Heart left ventricle (tissue), 16 donors: ENCODE measurements at places on chromosomes 16 and 17. TPM values are rescaled to one million over a fixed set of nuclear protein-coding genes. Genes with fewer than 3 reads are reported as not detected.

APOBR gene
- total RNA-seq: 0.29 TPM

TPPP3 gene
- 10.3 TPM for total RNA-seq

MYCBPAP gene
- 0.50 TPM for total RNA-seq

PARD6A gene
- 1.7 TPM for total RNA-seq

NKD1 gene
- 0.77 TPM for total RNA-seq

FBXO39 gene
- total RNA-seq: not detected

SLC13A5 gene
- total RNA-seq: not detected

TP53TG3B gene
- total RNA-seq: not detected

KRTAP9-2 gene
- not detected for total RNA-seq

RAMP2 gene
- total RNA-seq: 54.8 TPM

EFCAB5 gene
- not detected for total RNA-seq

KRT28 gene
- not detected for total RNA-seq

ST6GALNAC1 gene
- total RNA-seq: 3.2 TPM

SPNS2 gene
- 10.4 TPM for total RNA-seq

SRP68 gene
- 54.0 TPM for total RNA-seq

ARRB2 gene
- total RNA-seq: 19.1 TPM

CTRB1 gene
- 3.0 TPM for total RNA-seq

CASKIN2 gene
- total RNA-seq: 51.2 TPM

CSH2 gene
- total RNA-seq: not detected

PMP22 gene
- total RNA-seq: 133 TPM

SEZ6L2 gene
- 8.9 TPM for total RNA-seq

ZG16 gene
- total RNA-seq: not detected

COTL1 gene
- 8.3 TPM for total RNA-seq

TMC5 gene
- total RNA-seq: not detected

MT1M gene
- total RNA-seq: 7.8 TPM

TBC1D3G gene
- total RNA-seq: not detected

CIITA gene
- 4.6 TPM for total RNA-seq
